ENCODE measurements at places on chromosomes 16 and 17.
A peak's percentile ranks its signal among the peaks of the same experiment; 100 is the strongest.

DNA sequence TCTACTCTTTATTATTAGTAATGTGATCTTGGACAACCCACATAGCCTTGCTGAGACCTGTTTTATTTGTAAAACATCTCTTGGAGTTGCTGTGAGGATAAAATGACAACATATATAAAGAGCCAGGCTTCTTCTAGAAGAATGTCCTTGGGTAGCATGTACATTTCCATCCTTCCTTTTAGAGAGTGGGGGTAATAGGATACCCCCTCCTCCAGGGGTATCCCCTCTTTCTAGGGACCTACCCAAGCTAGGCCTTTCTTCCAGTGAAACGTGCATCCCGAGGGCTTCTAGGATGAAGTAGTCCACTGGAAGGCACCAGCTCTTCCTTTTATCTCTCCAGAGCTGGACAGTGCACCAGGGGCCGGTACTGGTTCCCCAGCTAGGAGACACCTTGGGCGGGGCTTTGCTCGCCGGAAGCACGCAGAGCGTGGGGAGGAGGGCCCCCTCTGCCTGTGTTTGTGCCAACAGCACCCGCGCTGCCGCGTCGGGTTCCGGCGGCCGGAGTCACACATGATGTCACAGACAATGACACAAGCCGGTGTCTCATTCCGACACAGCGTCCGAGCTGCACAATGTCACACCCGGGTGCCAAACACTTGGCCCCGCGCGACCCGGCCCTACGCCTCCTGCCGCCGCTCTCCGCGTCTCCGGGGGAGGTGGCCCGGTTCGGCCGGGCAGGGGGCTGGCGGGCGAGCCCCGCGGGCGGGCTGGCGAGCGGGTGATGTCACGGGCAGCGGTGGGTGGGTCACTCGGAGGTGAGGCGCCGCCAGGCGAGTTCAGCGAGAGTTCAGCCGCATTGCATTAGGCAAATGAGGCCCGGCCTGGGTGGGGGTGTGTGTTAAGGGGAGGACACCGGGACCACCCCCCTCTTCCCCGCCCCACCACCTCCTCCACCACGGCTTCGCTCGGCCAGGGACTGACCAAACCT, 23.4 kb downstream of the GJD3 start:
- peaks cover 30% of the 10 kb centered on the region for H3K4me1 ChIP-seq
- DNase-seq = peak; percentile 96
- no peaks in the 10 kb centered on the region for H3K27me3 ChIP-seq
- H3K36me3 ChIP-seq = no peaks in the 10 kb centered on the region

DNA sequence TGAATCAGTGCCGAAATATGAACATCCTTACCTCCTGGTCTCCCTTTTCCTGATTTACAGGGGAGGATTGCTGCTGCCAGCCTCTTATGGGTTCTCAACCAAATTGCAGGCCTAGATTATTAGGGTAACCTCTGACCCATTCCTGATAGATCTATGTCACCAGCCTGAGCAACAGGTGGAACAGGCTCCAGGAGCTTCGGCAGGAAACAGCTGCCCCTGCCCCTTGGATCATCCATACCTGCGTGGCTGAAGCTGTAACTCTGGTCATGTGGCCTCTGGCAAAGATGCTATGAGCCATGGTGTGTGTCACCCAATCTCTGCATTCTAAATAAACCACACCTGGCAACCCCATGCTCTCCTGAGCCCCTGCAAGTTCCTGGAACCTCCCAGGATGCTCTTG, 18.4 kb upstream of the RBBP6 start:
- no peak overlapping the region for H3K27ac ChIP-seq
- peak; percentile 76 for DNase-seq
- H3K4me1 ChIP-seq = peaks cover 14% of the 10 kb centered on the region
- no peaks in the 10 kb centered on the region for H3K27me3 ChIP-seq
- no peak overlapping the region for H3K4me3 ChIP-seq
- no peaks in the 10 kb centered on the region for H3K36me3 ChIP-seq

- H3K4me1 ChIP-seq = peaks cover 26% of the 10 kb centered on the region
- peak overlapping the region; percentile 97 for H3K27ac ChIP-seq
- DNase-seq = peak; percentile 60
- H3K27me3 ChIP-seq = no peaks in the 10 kb centered on the region
Observed at GRCh38 chr17:76384987-76385891, 830 bp downstream of the SPHK1 start.

GRCh38 chr17:36592316-36592715, 637 bp downstream of the DHRS11 start:
- H3K36me3 ChIP-seq = peaks cover 11% of the 10 kb centered on the region
- DNase-seq = no peak
- H3K27ac ChIP-seq = no peak overlapping the region
- peak overlapping the region; percentile 86 for H3K4me3 ChIP-seq
- H3K27me3 ChIP-seq = no peaks in the 10 kb centered on the region

DNA sequence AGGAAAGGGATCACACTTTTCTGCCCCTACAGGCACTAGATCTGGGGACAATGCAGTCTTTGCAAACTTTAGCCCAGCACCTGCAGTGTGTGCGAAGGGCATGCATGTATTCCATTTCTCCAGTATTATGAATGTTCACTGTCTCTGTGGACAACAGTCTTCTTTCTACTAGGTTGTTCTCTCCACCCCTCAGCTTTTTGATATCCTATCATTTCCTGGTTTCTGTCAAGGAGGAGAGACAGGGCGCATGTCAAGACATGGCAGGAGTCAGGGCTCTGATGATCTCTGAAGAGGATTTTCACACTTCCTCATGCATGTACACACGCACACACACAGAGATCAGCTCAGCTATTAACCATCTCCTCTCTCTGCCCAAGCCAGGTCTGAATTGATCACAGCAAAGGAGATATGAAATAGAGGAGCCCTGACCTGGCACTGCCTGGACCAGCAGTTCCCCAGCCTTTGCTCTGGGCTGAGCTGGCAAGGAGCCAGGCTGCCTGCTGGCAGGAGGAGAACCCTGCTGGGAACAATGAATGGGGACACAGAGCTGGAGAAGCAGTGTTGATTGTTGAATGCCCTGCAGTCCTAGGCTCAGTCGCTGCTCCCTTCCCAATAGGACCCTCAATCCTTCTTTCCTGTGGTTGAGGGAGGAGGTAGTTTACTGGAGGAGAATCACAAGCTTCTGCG, 2.6 kb downstream of the GPR179 start:
- no peaks in the 10 kb centered on the region for H3K36me3 ChIP-seq
- no peak for DNase-seq
- H3K27ac ChIP-seq = no peak overlapping the region

DNA sequence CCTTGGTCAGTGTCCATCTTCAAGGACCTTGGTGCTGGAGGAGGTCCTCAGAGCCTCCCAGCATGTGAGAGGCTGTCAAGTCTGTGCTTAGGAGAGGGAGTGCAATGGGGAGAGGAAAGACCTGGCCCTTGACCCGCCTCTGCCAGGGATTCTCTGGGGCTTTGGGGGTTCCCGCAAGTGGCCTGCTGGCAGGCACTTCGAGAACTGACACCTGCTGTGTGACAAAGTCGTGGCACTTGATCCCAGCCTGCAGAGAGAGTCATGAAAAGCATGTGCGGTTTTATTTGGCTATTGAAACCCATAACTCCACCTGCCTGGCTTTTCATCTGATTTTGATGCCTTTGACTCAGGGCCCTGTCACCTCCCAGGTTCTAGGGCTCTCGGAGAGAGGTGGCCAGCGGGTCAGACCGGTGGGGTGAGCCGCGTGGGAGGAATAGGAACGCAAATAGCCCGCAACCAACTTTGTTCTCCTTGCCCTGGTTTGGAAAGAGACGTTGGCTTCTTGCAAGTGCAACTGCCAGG, 42.8 kb upstream of the GSE1 start:
- H3K4me3 ChIP-seq = no peak overlapping the region
- peak overlapping the region; percentile 15 for H3K27ac ChIP-seq
- no peaks in the 10 kb centered on the region for H3K27me3 ChIP-seq
- DNase-seq = peak; percentile 81

DNA sequence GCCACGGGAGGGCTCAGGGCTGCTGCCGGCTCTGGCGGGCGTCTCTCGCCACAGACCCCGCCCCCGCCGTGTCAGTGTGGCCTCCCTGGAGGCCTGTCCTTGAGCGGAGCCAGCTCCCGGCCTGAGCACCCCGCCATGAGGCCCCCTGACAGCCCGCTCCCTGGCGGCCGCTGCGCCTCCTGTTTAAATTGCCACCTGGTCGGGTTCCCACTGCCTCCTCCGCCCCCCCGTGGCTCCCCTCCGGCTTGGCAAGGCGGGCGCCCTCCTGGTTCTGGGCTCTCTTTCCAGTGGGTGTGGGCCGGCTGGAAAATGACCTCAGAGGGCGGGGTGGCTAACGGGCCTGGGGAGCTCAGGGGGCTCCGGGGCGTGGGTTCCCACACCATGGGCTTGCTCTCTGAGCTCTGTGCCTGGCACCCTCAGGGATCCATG, 42.1 kb upstream of the SSTR5 start:
- H3K36me3 ChIP-seq = no peaks in the 10 kb centered on the region
- H3K4me3 ChIP-seq = no peak overlapping the region
- no peak overlapping the region for H3K27ac ChIP-seq
- H3K4me1 ChIP-seq = no peaks in the 10 kb centered on the region
- no peaks in the 10 kb centered on the region for H3K27me3 ChIP-seq

- H3K27ac ChIP-seq = no peak overlapping the region
- no peaks in the 10 kb centered on the region for H3K36me3 ChIP-seq
- no peaks in the 10 kb centered on the region for H3K27me3 ChIP-seq
- peaks cover 10% of the 10 kb centered on the region for H3K4me1 ChIP-seq
- H3K4me3 ChIP-seq = no peak overlapping the region
- no peak for DNase-seq
Observed at GRCh38 chr17:69864462-69864861, 210.6 kb upstream of the KCNJ16 start.

GRCh38 chr16:84834403-84834772, 14.6 kb downstream of the CRISPLD2 start:
- H3K27me3 ChIP-seq = no peaks in the 10 kb centered on the region
- no peak overlapping the region for H3K4me3 ChIP-seq
- peaks cover 64% of the 10 kb centered on the region for H3K4me1 ChIP-seq
- H3K36me3 ChIP-seq = peaks cover 49% of the 10 kb centered on the region

DNA sequence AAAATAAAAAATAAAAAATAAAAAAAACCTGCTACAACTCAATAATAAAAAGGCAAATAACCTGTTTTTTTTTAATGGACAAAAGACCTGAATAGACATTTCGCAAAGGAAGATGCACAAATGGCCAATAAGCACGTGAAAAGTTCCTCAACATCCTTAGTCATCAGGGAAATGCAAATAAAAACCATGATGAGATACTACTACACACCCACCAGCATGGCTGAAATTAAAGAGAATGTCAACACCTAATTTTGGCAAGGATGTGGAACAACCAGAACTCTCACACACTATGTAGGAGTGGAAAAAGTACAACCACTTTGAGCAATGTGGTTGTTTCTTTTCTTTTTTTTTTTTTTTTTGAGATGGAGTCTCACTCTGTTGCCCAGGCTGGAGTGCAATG, 24.6 kb downstream of the COG7 start:
- peaks cover 11% of the 10 kb centered on the region for H3K36me3 ChIP-seq
- DNase-seq = no peak
- H3K27ac ChIP-seq = no peak overlapping the region
- H3K4me3 ChIP-seq = no peak overlapping the region
